ENCODE measurements at places on chromosomes 1 and 21. TPM values are rescaled to one million over a fixed set of nuclear protein-coding genes. Genes with fewer than 3 reads are reported as not detected.
A peak's percentile ranks its signal among the peaks of the same experiment; 100 is the strongest.

The PLA2G2C gene
- not detected for total RNA-seq

The TAL1 gene
- total RNA-seq, result 6.7 TPM

The DPT gene
- total RNA-seq, result not detected

DNA sequence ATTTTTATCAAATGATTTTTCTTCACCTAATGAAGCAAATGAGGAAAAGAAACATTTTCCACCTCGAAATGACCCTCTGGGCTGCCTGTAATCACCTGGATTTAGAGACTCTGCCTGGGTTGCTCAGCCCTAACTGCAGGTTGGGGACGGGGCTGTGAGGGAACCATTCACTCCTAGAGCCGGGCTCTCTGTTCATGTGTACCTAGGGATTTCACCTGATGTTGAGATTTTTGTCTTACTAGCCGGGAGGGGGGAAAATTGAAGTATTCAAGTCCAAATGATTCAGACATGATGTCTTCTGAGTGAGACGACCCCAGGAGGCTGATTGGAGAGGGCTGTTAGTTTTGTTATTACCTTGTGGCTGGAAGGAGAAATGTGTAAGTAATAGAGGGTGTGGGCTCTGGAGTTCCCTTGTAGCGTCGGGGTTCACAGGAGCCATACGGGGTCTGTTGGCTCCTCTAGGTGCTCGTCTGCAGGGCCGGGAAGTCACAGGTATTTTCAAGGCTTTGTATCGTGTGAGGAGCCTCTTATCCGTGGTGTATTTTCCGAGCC lies 42.3 kb upstream of the PWP2 start:
- peaks cover 27% of the 10 kb centered on the region for H3K4me1 ChIP-seq
- H3K4me3 ChIP-seq, result no peak overlapping the region
- peak overlapping the region; percentile 94 for H3K27ac ChIP-seq
- DNase-seq, result no peak

DNA sequence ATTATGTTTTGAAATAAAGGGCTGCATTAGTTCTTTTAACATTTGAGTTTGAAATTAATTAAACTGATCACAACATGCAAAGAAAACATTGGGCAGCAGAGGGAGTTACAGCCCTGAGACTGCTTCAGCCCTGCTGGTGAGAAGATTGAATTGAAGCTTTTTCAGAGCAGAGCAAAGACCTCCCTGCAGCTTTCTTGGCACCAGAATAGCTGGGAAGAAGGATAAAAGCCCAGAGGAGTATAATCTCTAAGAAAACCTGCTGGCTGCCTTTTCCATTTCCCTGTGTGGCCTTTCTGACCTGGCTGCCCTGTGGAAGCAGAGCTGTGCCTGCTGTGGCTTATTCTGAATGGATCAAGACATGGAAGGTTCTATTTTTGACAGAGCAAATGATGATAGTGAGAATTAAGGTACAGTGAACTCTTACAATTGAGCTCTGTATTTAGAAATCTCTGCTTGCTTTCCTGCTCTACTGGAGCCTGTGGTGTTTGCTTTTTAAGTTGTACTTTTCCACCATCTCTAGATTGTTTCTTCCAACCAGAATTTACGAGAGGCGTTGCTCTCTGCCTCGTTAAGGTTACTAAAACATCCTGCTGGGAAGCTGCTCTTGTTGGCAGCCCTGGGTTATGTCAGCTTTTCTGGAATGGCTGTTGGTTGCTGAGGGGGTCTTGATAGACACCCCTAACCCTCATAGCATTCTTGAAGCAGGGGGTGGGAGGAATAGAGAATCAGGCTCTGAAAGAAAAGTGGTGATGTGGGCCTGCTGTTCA lies 9.9 kb downstream of the SNRPE start:
- no peaks in the 10 kb centered on the region for H3K4me1 ChIP-seq
- peak; percentile 61 for DNase-seq
- no peaks in the 10 kb centered on the region for H3K27me3 ChIP-seq
- no peak overlapping the region for H3K27ac ChIP-seq
- H3K36me3 ChIP-seq, result peaks cover 37% of the 10 kb centered on the region
- H3K4me3 ChIP-seq, result no peak overlapping the region

DNA sequence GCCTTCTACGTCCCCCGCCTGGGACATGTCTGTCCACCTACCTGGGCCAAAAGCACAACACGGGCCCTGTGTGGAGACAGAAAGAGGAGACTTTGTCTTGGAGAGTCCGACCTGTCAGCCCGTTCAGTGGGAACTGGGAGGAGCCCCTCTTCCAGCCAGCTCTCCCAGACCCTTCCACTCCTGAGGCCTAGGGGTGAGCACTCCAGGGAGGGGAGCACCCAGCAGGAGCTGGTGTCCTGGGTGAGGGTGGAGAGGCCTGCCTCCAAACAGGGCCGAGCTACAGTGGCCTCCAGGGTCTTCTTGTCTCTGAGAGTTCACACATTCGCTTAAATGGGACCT lies 546 bp downstream of the SPOCD1 start:
- DNase-seq, result no peak
- no peak overlapping the region for H3K4me3 ChIP-seq
- no peak overlapping the region for H3K27ac ChIP-seq
- peaks cover 5% of the 10 kb centered on the region for H3K4me1 ChIP-seq
- H3K36me3 ChIP-seq, result no peaks in the 10 kb centered on the region
- no peaks in the 10 kb centered on the region for H3K27me3 ChIP-seq

- H3K27me3 ChIP-seq, result no peaks in the 10 kb centered on the region
- no peaks in the 10 kb centered on the region for H3K36me3 ChIP-seq
- no peaks in the 10 kb centered on the region for H3K4me1 ChIP-seq
- no peak for DNase-seq
- no peak overlapping the region for H3K4me3 ChIP-seq
Measured at GRCh38 chr1:245575710-245576109, 420.9 kb downstream of the KIF26B start.

DNA sequence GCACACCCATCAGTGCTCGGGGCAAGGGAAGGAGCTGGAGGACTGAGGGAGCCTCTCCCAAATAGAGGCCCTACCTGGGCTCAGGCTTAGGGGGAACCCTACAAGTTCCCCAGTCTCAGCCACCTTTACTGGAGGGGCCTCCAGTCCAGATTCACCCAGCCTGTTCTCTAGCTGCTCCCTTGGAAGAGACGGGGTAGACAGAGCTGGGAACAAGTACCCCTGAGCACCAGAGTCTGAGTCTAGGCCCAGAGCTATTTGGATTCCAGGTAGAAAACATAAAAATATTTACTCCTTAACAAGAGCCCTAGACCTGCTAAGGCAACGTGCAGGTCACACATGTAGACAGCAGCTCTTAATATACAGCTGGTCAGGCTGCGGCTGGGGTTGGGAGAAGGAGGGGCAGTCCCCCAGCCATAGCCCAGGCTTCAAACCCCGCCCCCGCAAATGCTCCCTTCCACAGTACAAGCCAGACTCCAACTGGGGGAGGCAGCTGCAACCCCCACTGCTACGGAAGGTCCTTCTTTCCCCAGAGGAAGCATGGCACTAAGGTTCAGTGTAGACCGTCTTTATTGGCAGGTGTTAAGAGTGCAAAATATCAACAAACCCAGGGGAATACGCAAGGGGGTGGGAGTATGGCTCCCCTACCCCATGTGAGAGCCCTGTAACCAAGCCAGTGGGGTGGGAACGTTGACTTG lies 8.0 kb downstream of the TENT5B start:
- H3K4me1 ChIP-seq, result peaks cover 13% of the 10 kb centered on the region
- no peak overlapping the region for H3K27ac ChIP-seq
- DNase-seq, result no peak
- no peak overlapping the region for H3K4me3 ChIP-seq
- no peaks in the 10 kb centered on the region for H3K36me3 ChIP-seq

GRCh38 chr1:150829751-150830150 lies 21.7 kb upstream of the CTSK start:
- H3K27ac ChIP-seq, result no peak overlapping the region
- no peaks in the 10 kb centered on the region for H3K4me1 ChIP-seq
- no peaks in the 10 kb centered on the region for H3K27me3 ChIP-seq
- H3K4me3 ChIP-seq, result no peak overlapping the region

DNA sequence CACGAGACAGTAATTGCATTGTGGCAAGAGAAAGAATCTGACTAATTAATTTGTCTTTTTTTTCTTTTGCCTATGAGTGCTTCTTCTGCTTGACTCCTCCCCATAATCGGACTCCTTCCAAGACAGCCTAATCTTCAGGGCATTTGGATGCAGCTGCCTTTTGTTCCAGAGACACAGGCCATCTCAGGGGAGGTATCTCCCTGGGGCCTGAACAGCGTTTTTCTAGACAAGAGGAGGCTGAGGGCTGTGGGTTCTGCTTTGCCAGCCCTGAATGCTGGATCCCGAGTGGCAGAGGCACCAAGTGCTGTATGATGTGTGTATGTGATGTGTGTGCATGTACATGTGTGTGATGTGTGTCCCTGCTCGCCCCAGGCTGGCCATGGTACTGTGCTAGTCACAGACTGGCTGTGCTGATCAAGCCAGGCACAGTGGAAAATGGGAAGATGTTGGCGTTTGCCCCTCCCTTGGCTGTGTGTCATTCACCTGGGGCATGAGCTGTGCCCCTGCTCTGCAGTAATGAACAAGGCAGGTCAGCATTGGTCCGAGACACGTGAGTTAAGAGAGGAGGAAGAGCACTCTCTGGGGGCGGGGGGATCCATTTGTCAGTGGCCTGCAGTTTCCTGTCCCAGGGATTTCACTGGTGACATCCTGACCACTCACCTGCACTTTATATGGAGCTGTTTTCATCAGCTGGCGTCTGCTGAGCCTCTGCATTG lies 77.2 kb downstream of the ADARB1 start:
- no peaks in the 10 kb centered on the region for H3K27me3 ChIP-seq
- H3K4me3 ChIP-seq, result no peak overlapping the region
- H3K4me1 ChIP-seq, result peaks cover 27% of the 10 kb centered on the region
- no peak for DNase-seq

DNA sequence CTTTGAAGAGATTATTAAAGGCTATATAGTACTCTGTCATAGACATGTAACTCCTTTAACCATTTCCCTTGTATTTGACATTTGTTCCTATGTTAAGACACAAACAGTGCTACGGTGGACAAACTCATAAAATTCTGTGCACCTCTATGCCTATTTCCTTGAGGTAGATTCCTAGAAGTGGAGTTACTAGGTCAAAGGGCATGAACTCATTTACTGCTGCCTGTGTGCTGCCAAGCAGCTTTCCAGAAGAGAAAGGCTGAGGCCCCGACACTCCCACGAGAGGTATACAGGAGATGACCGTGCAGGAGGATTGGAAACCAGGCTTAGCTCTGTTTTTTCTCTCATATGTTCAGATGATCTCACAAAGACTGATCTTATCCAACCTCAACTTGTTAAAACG lies 34.4 kb upstream of the TENT5C start:
- no peaks in the 10 kb centered on the region for H3K36me3 ChIP-seq
- H3K27me3 ChIP-seq, result no peaks in the 10 kb centered on the region
- H3K4me3 ChIP-seq, result no peak overlapping the region
- no peak overlapping the region for H3K27ac ChIP-seq
- no peak for DNase-seq

DNA sequence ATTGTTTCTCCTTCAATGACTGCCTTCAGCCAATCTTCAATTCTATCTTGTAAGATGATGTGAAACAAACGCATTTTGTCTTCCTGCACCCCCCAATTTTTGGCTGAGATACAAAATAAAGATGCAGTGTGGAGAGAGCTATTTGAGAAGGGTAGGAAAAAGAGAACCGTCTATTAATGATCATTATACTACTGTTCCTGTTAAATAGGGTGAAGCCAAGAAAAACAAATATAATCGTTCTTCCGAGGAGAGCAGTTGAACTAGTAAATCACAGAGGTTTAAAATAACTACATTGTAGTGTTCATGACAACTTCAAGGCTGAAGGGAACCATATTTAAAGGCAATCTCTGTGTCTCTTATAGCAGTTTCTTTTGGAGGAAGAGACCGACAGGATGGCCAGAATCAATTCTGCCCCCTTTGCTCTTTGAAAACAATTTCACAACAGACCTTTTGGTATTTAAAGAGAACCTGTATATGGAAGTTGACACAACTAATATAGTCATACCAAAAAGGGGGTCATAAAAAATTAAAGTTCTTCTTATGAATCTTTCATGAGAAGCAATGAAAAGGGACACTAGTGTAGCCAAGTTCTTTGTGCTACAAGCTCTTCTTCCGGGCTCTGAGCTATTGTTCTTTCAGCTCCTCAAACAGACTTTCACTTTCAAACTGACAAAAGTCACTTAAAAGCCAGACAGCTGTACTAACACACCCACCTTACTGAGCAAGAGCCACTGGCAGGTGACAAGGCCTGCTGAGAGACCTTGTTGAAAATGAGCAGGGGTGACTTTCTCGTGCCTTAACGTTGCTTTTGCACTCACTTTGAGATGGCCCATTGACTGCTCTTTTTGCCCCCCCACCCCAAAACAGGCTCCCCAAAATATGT lies 30.9 kb downstream of the PROX1 start:
- peaks cover 2% of the 10 kb centered on the region for H3K27me3 ChIP-seq
- H3K4me3 ChIP-seq, result no peak overlapping the region
- H3K36me3 ChIP-seq, result no peaks in the 10 kb centered on the region
- DNase-seq, result peak; percentile 36
- no peaks in the 10 kb centered on the region for H3K4me1 ChIP-seq
- H3K27ac ChIP-seq, result no peak overlapping the region

DNA sequence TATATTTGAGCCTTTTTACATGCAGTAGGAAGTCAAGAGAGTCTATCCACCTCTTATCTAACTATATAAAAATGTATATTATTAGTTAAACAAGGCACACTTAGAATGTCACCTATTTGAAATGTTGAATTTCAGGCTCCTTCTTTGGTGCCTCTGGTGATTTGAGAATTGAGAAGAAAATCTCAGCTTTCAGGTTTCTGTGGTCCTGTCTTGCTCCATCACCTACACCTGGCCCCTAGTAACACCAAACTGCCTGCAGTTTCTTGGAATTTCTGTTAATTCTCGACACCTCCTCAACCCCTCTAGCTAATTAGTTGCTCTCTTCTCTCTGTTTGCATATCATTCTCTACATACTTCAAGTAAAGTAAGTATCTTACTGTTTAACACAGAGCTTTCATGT lies 54.9 kb upstream of the WNT2B start:
- H3K4me3 ChIP-seq, result no peak overlapping the region
- no peaks in the 10 kb centered on the region for H3K27me3 ChIP-seq
- DNase-seq, result no peak
- no peaks in the 10 kb centered on the region for H3K4me1 ChIP-seq

DNA sequence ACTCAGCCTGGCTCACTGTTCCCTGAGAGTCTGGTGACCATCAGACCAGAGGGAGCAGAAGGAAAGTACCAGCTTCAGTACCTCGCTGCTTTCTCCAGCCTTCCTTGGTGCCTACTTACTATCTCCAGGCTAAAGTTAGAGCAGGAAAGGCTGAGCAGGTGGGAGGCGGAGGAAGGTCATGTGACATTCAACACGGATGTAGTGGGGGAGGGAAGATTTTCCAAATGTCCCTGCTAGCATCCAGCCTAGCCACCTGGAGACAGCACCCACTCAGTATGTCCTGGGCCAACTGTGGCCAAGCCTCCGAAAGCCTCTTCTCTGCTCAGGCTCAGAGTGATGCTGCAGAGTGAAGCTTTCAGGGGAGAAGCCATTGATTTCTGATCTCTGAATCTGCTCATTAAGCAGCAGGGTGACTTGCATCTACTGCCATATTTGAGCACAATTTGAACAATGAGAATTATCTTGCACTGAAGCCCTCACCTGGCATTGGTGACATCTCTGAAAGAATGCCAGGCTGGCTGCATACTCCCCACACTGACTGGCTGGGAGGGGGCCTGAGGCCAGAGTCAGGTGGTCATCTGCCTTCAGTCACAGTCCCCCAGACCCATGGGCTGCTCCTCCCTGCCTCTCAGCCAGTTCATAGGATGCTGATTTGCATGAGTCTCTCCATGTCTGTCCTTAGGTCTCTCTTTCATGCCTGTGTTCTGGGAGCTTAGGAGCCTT lies 86.2 kb downstream of the KCND3 start:
- no peak overlapping the region for H3K4me3 ChIP-seq
- no peaks in the 10 kb centered on the region for H3K27me3 ChIP-seq
- no peak overlapping the region for H3K27ac ChIP-seq
- no peaks in the 10 kb centered on the region for H3K36me3 ChIP-seq
- no peaks in the 10 kb centered on the region for H3K4me1 ChIP-seq
- no peak for DNase-seq
